Mesothelial cell of epicardium (in vitro differentiated cells): ENCODE measurements at places on chromosomes 6 and 20. TPM values are rescaled to one million over a fixed set of nuclear protein-coding genes. Genes with fewer than 3 reads are reported as not detected.

The MTFR2 gene
- 1.7 to 2.2 TPM (median 2.0 TPM) in 3 replicates for total RNA-seq

The HSPA12B gene
- total RNA-seq, result 11.5 to 13.0 TPM (median 12.0 TPM) in 3 replicates

The ZNF334 gene
- total RNA-seq, result 31.8 to 34.5 TPM (median 32.5 TPM) in 3 replicates

The HRH3 gene
- total RNA-seq, result not detected in 3 replicates

The FNDC1 gene
- 0.31 to 0.40 TPM (median 0.34 TPM) in 3 replicates for total RNA-seq

The PPARD gene
- 19.5 to 21.7 TPM (median 20.8 TPM) in 3 replicates for total RNA-seq

The SIRPG gene
- not detected in 3 replicates for total RNA-seq

The ID1 gene
- 374 to 378 TPM (median 377 TPM) in 3 replicates for total RNA-seq

The NRN1 gene
- not detected in 3 replicates for total RNA-seq

The DEFB119 gene
- total RNA-seq, result not detected in 3 replicates

The SAMD5 gene
- total RNA-seq, result 10.6 to 12.6 TPM (median 12.0 TPM) in 3 replicates

The SNPH gene
- total RNA-seq, result 3.0 to 3.4 TPM (median 3.3 TPM) in 3 replicates

The SH3BGRL2 gene
- 24.7 to 27.1 TPM (median 26.1 TPM) in 3 replicates for total RNA-seq

The ACTL10 gene
- total RNA-seq, result 0.63 to 0.86 TPM (median 0.66 TPM) in 3 replicates

The SYCP2 gene
- total RNA-seq, result 1.8 to 2.8 TPM (median 2.3 TPM) in 3 replicates

The TAGAP gene
- total RNA-seq, result 0.16 to 0.32 TPM (median 0.24 TPM) in 3 replicates

The SLC2A10 gene
- total RNA-seq, result 21.7 to 23.8 TPM (median 22.2 TPM) in 3 replicates

The SASH1 gene
- total RNA-seq, result 24.0 to 30.2 TPM (median 28.7 TPM) in 3 replicates

The RIMS4 gene
- 1.3 to 2.2 TPM (median 1.6 TPM) in 3 replicates for total RNA-seq

The SPATS1 gene
- total RNA-seq, result not detected in 3 replicates

The PLEKHG1 gene
- total RNA-seq, result 65.7 to 69.4 TPM (median 69.3 TPM) in 3 replicates

The WFDC5 gene
- total RNA-seq, result not detected in 3 replicates

The PBOV1 gene
- total RNA-seq, result not detected in 3 replicates

The DSE gene
- total RNA-seq, result 69.6 to 73.3 TPM (median 70.7 TPM) in 3 replicates

The SPATA2 gene
- 8.0 to 8.8 TPM (median 8.1 TPM) in 3 replicates for total RNA-seq

The EPHA7 gene
- total RNA-seq, result 11.3 to 12.4 TPM (median 11.7 TPM) in 3 replicates

The FHL5 gene
- total RNA-seq, result 4.5 to 5.5 TPM (median 5.3 TPM) in 3 replicates

The ADRM1 gene
- total RNA-seq, result 58.8 to 60.8 TPM (median 59.0 TPM) in 3 replicates

The EDN3 gene
- total RNA-seq, result 17.4 to 19.0 TPM (median 17.6 TPM) in 3 replicates

The SGK2 gene
- total RNA-seq, result 7.3 to 10.5 TPM (median 9.9 TPM) in 3 replicates

The TMEM200A gene
- 10.6 to 11.3 TPM (median 11.3 TPM) in 3 replicates for total RNA-seq

The VPS52 gene
- total RNA-seq, result 67.2 to 69.8 TPM (median 69.6 TPM) in 3 replicates

The GTSF1L gene
- not detected in 3 replicates for total RNA-seq

The SLC32A1 gene
- not detected in 3 replicates for total RNA-seq

The GJE1 gene
- total RNA-seq, result not detected in 3 replicates

The BTBD3 gene
- 58.8 to 65.1 TPM (median 63.5 TPM) in 3 replicates for total RNA-seq

The HIVEP2 gene
- total RNA-seq, result 15.2 to 20.4 TPM (median 16.9 TPM) in 3 replicates

The THBS2 gene
- 15.3 to 20.4 TPM (median 18.6 TPM) in 3 replicates for total RNA-seq

The ZMYND8 gene
- total RNA-seq, result 119 to 120 TPM (median 119 TPM) in 3 replicates

The ADGRB3 gene
- total RNA-seq, result 13.9 to 14.9 TPM (median 14.8 TPM) in 3 replicates

The RNF182 gene
- 4.1 to 5.1 TPM (median 4.2 TPM) in 3 replicates for total RNA-seq

The TPD52L1 gene
- total RNA-seq, result 200 to 212 TPM (median 209 TPM) in 3 replicates

The HLA-DQB2 gene
- total RNA-seq, result not detected in 3 replicates

The AK9 gene
- total RNA-seq, result 6.7 to 7.8 TPM (median 7.3 TPM) in 3 replicates

The SEC23B gene
- 33.1 to 38.0 TPM (median 35.2 TPM) in 3 replicates for total RNA-seq

The JPH2 gene
- 3.4 to 4.2 TPM (median 3.5 TPM) in 3 replicates for total RNA-seq

The TRIM38 gene
- total RNA-seq, result 15.8 to 17.1 TPM (median 15.9 TPM) in 3 replicates

The TREM2 gene
- not detected in 3 replicates for total RNA-seq

The KDM1B gene
- 15.2 to 17.3 TPM (median 16.1 TPM) in 3 replicates for total RNA-seq

The KIAA1755 gene
- total RNA-seq, result 3.3 to 4.4 TPM (median 3.6 TPM) in 3 replicates

The ENPP1 gene
- total RNA-seq, result 6.6 to 7.2 TPM (median 6.8 TPM) in 3 replicates
